Breast epithelium (tissue), 4 donors: ENCODE measurements at places on chromosomes 5 and 9. TPM values are rescaled to one million over a fixed set of nuclear protein-coding genes. Genes with fewer than 3 reads are reported as not detected.

Gene LSM11
- 5.7 TPM for total RNA-seq

Gene VAV2
- 8.8 TPM for total RNA-seq

DNA sequence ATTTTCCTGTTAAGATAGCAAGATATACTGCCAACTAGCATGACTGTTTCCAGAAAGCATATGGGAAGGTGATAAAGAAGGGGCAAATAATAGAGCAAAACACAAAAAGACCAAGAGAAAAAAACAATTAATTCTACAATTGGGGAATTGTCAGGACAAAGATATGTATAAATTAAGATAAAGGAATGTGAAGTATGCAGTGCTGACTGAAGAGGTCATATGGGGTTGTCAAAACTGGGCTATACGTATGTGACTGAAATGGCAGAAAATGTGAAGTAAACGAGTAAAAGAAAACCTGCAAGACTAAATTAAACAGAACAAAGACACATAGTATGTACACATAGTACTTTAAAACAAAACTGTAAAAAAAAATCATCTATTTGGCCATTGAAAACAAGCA is 222.3 kb downstream of the ARL15 start:
- H3K4me3 ChIP-seq = no peak overlapping the region
- H3K4me1 ChIP-seq = no peaks in the 10 kb centered on the region
- no peaks in the 10 kb centered on the region for H3K27me3 ChIP-seq
- H3K36me3 ChIP-seq = no peaks in the 10 kb centered on the region
- no peak overlapping the region for H3K27ac ChIP-seq

- no peaks in the 10 kb centered on the region for H3K36me3 ChIP-seq
- DNase-seq = no peak
- no peaks in the 10 kb centered on the region for H3K4me1 ChIP-seq
- H3K27ac ChIP-seq = no peak overlapping the region
- H3K27me3 ChIP-seq = no peaks in the 10 kb centered on the region
These were observed 68.9 kb downstream of the DAP start for GRCh38 chr5:10691826-10692785.

- no peak for DNase-seq
- H3K27ac ChIP-seq = no peak overlapping the region
- H3K36me3 ChIP-seq = no peaks in the 10 kb centered on the region
- H3K4me3 ChIP-seq = no peak overlapping the region
- H3K4me1 ChIP-seq = no peaks in the 10 kb centered on the region
- H3K27me3 ChIP-seq = no peaks in the 10 kb centered on the region
These were observed 1485.7 kb upstream of the CDH9 start for GRCh38 chr5:28523888-28524635.

DNA sequence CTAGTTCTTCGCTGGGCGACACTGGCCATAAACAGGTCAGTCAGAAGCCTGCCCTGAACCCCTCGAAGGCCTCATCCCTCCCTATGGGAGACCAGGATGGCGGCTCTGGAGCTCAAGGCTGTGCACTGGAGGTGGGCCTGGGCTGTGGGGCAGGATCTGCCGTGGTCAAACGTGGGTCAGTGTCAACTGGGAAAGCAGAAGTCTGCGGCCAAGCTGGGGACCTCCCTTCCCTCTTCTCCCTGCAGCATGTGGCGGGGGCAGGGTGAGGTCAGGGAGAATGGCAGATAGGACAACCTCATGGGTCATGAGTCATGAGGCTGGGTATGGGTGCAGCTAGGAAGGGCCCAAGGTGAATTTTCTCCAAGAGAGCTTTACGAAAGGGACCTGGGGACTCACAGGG is 132.9 kb downstream of the RXRA start:
- no peak overlapping the region for H3K27ac ChIP-seq
- no peaks in the 10 kb centered on the region for H3K36me3 ChIP-seq
- DNase-seq = no peak
- H3K4me3 ChIP-seq = no peak overlapping the region
